ENCODE measurements at places on chromosomes 1 and 21.
A peak's percentile ranks its signal among the peaks of the same experiment; 100 is the strongest.

GRCh38 chr1:221794935-221795334 is 53.0 kb upstream of the DUSP10 start:
- DNase-seq: no peak

GRCh38 chr21:42236014-42236413 is 17.1 kb downstream of the ABCG1 start:
- DNase-seq: no peak

GRCh38 chr1:110495926-110496600 is 22.9 kb downstream of the KCNA10 start:
- DNase-seq: peak; percentile 54

DNA sequence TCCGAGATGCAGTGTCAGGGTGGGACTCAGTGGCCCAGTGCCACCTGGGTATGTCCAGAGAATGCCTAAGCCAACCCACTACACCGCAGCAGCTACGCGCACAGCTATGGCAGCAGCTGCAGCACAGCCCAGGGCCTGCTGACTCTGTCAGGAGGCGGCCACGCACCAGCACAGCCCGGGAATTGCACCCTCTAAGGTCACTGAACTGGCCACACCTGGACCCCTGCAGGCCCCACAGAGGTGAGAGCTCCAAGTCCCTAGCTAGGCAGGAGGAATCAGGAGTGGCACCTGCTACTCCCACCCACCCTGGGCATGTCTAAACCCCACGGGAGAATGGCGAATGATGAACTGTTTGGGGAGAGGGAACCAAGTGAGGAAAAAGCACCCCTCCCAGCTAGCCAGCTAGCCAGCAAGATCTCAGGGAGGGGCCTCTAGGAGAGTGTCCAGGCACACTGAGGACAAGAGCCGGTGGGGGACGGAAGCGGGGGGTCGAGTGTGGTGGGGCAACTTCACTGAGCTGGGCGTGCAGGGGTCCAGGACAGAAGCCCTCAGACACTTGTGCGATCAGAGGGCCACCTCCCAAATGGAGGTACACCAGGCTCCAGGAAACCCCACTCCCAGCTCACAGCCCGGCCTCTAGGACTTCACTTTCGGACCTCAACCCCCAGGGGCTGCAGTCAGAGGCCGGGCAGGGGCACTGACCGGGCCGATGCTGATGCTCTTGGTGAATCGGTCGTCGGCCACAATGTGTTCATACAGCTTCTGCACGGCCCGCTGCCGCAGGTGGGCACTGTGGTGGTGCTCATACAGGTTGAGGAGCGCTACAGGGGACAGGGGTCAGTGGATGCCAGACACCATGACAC is 13.9 kb downstream of the LSS start:
- DNase-seq: no peak

GRCh38 chr1:232627645-232628334 is 2.1 kb downstream of the SIPA1L2 start:
- no peak for DNase-seq

- DNase-seq: no peak
These were observed 23.8 kb downstream of the C21orf91 start for GRCh38 chr21:17795146-17796036.

DNA sequence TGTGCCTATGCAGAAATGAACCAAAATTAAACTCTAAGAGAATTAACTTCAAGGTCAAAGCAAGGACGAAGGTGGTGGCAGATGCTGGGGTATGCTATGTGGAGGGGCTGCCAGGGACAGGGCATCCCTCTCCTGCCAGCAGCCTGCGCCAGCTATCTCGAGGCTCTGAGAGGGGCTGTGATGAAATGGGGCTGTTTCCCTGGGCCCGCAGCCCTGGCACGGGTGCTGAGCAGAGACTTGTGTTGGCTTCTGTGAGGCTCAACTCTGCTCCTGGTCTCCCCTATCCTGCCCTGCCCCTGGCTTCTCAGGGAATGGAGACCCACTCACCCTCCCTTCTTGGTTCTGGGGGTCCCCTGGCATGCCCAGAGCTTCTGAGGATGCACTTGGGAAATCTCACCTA is 41.9 kb upstream of the TIAM1 start:
- no peak for DNase-seq

DNA sequence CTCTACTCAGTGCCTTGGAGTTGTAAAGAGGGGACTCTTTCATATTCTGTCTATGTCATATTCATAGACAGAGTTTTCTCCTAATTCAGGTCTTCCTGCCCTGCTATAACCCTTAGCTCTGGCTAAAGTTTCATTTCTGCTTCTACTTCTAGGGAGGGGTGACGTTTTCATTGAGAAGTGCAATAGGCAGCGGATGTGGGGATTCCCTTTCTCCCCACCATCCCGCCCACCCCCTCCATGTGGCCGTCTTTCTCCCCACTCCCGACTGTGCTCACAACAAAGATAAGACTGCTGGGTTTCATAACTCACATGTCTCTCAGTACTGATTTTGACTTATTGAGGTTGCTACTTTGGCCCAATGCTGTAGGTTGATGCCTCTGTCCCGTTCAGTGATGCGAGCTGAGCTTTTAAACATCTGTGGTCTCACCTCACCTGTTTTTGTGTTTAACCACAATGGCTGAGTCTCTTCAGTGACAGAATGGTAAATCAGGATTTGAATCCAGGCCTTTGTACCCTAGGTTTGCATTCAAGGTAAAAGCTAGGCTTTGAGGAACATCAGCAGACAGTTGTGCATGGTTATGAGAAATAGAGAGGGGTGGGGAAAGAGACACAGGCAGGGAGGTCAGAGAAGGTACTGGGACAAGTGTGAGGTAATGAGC is 7.8 kb upstream of the KIF14 start:
- DNase-seq: no peak

GRCh38 chr1:55138823-55139222 is 76.3 kb downstream of the USP24 start:
- no peak for DNase-seq

GRCh38 chr1:51792864-51793263 is 85.7 kb downstream of the NRDC start:
- DNase-seq: no peak

DNA sequence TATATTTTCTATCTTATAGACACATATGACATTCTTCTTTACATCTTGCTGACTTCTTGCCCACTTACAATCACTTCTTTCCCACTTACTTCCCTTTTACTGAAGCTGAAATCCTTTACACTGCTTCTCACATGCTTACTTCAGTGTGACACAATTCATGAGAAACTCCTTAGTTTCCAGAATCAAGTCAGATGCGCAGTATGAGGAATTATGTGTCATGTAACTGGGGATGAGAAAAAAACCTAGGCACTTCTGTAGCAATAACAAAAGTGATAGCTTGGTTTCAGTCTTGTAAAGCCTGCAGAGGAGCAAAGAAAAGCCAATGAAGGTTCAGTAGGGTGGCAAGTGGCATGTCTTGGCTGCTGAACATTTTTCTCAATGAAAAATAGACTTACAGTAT is 566.2 kb upstream of the RGS18 start:
- no peak for DNase-seq

- no peak for DNase-seq
These were observed 2.0 kb upstream of the ATP13A2 start for GRCh38 chr1:17013491-17014320.

GRCh38 chr21:38903690-38904139 is 98.0 kb downstream of the ETS2 start:
- no peak for DNase-seq

DNA sequence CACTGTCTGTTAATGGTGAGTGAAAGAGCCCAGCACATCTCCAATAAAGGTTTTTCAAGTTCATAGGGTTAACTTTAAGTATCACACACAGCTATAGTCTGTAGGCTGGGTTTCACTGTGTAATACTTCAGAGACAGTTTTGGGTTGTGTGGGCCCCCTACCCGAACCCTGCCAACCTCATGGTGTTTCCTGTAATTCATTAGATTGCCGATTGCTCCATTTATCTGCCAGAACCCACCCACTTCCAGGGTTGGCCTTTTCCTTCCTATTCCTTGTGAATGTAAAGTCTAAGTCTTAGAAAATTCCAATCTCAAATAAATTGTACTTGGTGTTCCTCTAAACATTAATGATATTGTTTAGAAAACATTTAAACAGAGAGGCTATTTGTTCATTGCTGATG is 43.6 kb downstream of the CTTNBP2NL start:
- no peak for DNase-seq

- DNase-seq: no peak
These were observed 228.6 kb downstream of the PAPPA2 start for GRCh38 chr1:176691251-176692228.

- DNase-seq: no peak
These were observed 11.2 kb upstream of the SLAMF9 start for GRCh38 chr1:159965263-159965662.

GRCh38 chr1:14822493-14822892 is 224.0 kb downstream of the KAZN start:
- DNase-seq: no peak

- DNase-seq: no peak
These were observed 66.9 kb upstream of the NGF start for GRCh38 chr1:115404911-115405310.

DNA sequence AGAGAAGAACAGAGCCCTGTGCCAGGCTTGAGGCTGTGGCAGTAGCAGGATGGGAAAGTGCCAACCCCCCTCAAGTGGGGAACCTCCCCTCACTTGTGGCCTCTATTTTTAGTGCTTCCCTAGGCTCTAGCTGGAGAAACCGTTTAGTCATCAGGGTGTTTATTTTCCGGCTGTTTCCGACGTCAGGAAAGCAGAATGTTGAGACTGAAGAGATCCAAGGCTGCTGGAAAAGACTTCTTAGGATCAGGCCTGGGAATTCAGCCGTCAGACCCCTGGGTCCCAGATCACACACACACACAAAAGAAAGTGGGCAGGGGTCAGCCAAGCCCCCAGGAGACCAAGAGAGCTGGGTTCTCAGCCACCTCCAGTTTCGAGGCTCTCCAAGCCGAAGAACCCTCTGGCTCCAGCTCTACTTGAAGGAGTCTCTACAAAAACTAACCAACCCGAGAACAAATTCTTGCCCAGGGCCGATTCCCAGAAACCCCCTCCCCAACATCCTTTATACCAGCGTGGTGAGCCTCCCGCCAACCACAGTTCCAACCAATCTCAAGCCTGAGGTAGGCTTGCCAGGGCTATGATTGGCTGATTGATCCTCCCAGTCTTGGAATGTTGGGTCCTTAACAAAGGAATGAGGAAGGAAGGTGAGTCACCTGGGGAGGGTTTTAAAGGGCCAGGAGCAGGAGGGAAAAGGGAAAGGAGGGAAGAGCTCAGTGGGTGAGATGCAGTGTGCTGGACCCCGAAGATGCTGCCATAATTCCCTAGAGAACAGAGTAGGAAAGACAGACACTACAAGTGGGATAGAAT is 2.5 kb upstream of the MEF2D start:
- no peak for DNase-seq

GRCh38 chr1:232822530-232822929 is 17.3 kb downstream of the MAP10 start:
- no peak for DNase-seq

GRCh38 chr1:66450043-66450514 is 83.9 kb upstream of the SGIP1 start:
- no peak for DNase-seq

GRCh38 chr1:204873714-204874113 is 3.1 kb downstream of the NFASC start:
- DNase-seq: no peak

GRCh38 chr1:88998716-88999115 is 6.3 kb upstream of the KYAT3 start:
- no peak for DNase-seq

DNA sequence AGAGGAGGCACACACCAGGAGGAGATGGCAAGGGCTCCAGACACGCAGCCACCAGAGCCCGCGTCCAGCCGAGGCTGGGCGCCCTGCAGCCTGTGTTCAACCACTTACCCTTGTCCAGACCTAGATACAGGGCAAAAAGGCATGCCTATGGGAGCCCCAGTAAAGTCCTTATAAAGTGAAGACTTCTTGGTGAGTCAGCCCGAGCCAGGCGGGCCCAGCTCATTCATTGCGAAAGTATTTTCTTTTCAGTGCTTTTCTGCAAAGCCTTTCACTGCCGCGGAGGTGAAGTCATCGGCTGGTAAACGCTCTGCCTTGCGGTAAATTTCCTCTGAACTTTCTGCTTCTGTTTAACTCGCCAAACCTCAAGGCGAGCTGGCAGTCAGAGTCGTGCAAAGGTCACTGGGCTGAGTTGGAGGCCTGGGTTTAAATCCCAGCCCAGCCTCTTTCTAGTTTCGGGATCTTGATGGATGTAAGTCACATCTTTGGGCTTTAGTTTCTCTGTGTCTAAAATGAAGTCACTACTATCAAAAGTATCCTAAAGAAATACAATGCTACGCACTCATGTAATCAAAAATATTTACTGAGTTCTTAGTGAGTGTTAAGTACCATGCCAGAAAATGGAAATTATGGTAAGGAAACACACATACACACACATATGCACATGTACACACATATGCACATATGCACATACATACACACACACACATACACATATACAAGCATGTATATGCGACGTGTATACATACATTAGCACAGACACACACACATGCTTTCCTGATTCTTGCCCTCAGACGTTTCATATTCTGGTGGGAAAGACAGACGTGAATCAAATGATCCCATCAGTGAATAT is 54.7 kb upstream of the IFFO2 start:
- DNase-seq: peak; percentile 49

DNA sequence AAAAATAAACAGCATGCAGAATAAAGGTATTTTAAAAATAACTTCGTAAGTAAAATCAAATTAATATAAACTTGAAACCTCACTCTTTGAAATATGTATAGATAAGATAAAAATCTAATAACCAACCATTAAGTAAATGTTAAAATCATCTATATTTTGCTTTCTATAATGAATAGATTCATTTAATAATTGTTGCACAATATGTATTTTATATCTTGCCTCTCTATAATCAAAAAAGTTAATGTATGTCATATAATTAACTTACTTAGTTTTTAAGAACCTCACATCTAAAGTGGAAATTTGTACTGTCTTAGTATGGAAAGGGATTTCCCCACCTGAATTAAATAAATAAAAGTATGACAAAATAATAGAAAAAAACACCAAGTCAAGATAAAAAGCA is 42.4 kb upstream of the RBM34 start:
- no peak for DNase-seq

- DNase-seq: no peak
These were observed 7.0 kb downstream of the SH3BP5L start for GRCh38 chr1:248818505-248819374.

- no peak for DNase-seq
These were observed 46.8 kb upstream of the TARDBP start for GRCh38 chr1:10965546-10966226.

GRCh38 chr1:11977625-11978024 is 2.6 kb upstream of the MFN2 start:
- no peak for DNase-seq

GRCh38 chr21:17050646-17051045 is 462.2 kb upstream of the CXADR start:
- DNase-seq: no peak

DNA sequence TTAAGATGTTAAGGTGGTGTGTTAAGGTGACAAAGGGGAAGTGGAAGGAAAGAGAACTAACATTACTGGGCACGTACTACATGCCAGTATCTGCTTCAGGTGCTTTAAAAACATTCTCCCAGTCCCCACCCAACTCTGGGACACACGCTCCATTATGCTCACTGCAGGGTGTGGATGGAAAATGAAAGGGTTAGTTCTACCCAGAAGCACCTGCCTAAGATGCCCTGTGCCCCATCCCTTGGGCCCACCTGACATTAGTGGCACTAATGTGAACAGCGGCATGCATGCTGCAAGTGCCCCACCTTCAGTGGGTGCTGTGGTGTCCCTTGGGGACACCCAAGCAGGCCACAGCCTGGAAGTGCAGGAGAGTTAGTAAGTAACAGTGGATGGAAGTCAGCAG is 82.9 kb upstream of the CXADR start:
- no peak for DNase-seq

GRCh38 chr1:54516249-54516920 is 31.6 kb upstream of the ACOT11 start:
- DNase-seq: no peak

- DNase-seq: no peak
These were observed 108.2 kb downstream of the CLEC20A start for GRCh38 chr1:178388418-178389145.

Data from stimulated activated CD4-positive, alpha-beta T cell treated with anti-CD3 and anti-CD28 coated beads, TNF-alpha, amount 100 ng/mL, for 1 hour (primary cell).